ENCODE measurements at places on chromosomes 6 and 20.

- DNase-seq, result no peak
Measured at GRCh38 chr6:72212686-72213085, 326.3 kb downstream of the RIMS1 start.

DNA sequence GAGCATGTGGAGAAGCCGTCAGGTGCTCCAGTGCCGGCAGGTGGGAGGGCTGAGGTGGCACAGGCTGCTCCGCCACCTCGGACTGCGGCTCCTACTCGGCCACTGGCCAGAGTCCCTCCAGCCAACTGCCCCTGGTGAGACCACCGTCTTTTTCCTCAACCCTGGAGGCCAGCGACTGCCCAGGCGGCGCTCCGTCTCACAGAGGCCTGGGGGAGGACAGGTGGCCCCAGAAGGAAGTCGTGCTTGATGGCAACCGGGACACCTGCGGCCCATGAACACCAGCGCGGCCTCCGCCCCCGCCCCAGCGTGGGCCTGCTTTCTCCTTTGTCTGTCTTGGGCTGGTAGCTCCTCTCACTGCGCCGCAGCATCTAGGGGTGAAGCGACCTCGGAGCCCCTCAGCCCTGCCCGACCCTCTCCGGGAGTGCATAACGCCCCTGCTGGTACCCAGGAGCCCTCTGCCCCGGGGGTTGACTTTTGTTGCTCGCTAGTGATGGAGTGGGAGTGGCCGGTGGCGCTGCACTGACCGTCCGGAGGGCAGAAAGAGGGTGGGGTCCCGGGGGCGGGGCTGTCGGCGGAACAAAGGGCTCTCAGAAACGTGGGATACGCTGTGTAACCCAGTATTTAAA is 706 bp upstream of the TUBB2B start:
- no peak for DNase-seq

GRCh38 chr20:675453-676314 is at the start of gene SCRT2:
Gene SCRT2, minus strand, starts transcription at chr20:675802. Its CDS starts 201 bp downstream, at chr20:675601.
- peak; percentile 80 for DNase-seq

DNA sequence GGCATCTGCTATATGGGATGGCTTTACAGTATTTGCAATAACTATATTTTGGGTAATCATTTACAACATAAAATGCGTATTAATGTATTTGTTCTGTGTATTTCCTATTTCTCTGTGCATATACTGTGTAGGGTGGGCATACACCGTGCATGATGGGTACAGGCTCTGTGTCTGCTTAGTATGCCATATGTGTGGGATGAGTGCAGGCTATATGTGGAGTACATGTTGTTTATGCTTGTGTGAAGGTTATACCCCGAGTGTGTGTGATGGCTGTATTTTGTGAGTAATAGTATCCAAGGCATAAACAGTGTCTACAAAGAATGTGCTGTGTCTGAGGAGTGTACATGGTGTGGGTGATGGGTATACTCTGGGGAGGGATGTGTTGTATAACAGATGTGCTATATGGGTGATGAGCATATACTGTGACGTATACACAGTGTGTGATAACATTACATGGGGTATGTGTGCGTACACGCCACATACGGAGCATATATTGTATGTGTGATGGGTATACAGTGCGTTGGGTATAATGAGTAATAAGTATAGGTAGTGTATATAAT is 52.7 kb downstream of the CPXM1 start:
- DNase-seq, result no peak

GRCh38 chr20:16028923-16029322 is 544.3 kb downstream of the KIF16B start:
- DNase-seq, result no peak

GRCh38 chr6:43749461-43749860 is 20.6 kb upstream of the VEGFA start:
- DNase-seq, result no peak

DNA sequence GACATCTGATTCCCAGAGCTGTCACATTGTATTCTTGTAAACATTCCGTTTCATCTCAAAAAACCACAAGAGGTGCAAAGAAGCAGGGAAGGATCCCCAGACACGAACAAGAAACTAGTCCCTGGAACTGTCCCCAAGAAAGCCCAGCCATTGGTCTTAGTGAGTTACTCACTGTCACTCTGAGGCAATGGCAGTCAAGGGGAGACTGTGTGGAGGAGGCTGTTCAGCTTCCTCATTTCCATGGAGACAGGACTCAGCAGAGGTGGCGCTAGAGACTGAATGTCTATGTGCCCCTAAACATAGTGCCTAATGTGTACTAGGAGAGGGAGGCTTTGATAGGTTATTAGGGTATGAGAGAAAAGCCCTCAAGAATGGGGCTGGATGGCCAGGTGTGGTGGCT is 11.1 kb downstream of the ULBP1 start:
- no peak for DNase-seq

- no peak for DNase-seq
Measured at GRCh38 chr20:11467436-11467835, 450.3 kb upstream of the BTBD3 start.

- no peak for DNase-seq
Measured at GRCh38 chr6:14459315-14459714, 341.7 kb downstream of the CD83 start.

DNA sequence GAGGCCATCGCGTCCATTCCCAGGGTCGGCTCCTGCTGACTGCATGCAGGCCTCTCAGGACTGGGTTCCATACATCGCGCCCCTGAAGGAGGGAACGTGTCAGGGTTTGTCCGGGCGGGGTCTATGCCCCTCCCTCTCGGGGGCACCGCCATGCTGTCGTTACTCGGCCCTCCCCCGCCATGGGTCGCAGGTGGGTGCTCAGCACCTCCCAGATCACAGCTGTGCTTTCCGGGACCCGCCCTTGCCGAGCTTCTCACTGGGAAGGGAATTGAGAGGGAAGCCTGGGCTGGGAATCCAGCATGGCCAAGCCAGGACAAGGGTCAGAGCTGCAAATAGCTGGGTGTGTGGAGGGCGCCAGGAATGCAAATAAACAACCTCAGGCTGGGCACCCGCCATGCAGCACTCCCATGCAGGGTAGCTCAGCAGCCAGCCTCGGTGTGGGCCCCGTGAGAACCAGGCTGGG is at the start of gene FRMD1:
Gene FRMD1 (minus strand): TSS at position 270 of the 463 bp plus-strand sequence. CDS start 118 bp downstream, at position 152.
- no peak for DNase-seq

GRCh38 chr20:3889489-3890397 is 556 bp downstream of the PANK2 start:
- DNase-seq, result peak; percentile 11

- DNase-seq, result no peak
Measured at GRCh38 chr6:44123544-44123943, 3.7 kb downstream of the MRPL14 start.

GRCh38 chr6:28643017-28643740 is 117.5 kb downstream of the GPX5 start:
- peak; percentile 83 for DNase-seq

DNA sequence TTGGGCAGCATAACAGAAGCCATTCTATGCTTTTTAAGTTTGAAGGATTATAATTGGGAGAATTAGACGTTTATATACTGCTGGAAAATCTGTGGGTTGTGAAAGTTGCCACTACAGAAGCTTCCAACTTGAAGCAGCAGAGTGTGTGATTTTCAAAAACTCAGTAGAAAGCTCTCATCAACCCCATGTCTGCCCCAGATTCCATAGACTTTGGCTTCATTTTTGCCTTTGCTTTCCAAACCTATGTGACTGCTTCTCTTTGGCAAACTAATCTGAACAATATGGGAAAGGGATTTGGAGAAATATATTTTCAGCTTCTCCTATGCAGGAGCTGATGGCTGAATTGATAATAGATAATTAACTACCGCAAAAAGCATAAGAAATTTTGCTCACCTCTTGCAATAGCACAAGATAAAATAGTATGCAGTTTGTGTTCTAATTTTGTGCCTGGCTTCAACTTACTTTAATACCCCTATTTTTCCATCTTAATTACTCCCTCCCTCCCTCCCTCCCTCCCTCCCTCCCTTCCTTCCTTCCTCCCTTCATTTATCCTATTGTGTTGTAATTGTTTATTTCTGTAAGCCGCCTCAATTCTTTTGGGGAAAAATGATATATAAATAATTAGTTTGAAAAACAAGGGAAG is 214.1 kb upstream of the HS3ST5 start:
- DNase-seq, result no peak

DNA sequence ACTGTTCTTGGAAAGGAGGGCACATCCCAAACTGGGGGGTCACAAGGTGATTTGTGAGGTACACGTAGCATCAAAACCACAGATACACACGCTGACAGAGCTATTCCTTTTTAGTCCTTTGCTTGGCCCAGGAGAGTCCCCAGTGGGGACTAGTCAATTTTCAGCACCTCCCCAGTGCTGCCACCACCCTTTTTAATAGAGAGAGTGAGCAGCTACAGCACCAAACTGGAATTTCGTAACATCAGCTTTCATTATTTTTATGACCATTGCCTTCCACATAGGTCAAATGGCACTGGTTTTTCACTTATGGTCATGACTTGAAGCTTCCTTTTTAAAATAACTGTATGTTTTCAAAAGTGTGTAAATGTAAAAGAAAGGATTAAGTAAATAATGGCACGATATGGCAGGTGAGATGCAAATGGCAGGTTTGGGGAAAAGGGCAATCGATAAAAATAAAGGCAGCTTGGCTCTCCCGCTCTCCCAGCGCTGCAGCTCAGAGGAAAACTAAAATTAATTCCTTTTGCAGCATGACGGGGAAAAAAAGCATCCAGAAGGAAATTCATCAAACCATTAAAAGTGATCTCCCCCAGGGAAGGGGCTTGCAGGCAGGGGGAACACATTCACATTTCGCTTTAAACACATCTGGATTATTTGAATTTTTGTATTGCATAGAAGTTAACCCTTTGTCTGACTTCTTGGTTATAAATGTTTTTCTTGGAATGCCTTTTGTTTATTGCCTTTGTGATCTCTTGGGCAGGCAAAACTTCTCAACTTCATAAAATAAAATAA is 95.2 kb downstream of the ANKRD60 start:
- no peak for DNase-seq

GRCh38 chr20:62770111-62770910 is 26.0 kb upstream of the MRGBP start:
- no peak for DNase-seq

GRCh38 chr20:39632757-39633156 is 670.6 kb downstream of the DHX35 start:
- no peak for DNase-seq

DNA sequence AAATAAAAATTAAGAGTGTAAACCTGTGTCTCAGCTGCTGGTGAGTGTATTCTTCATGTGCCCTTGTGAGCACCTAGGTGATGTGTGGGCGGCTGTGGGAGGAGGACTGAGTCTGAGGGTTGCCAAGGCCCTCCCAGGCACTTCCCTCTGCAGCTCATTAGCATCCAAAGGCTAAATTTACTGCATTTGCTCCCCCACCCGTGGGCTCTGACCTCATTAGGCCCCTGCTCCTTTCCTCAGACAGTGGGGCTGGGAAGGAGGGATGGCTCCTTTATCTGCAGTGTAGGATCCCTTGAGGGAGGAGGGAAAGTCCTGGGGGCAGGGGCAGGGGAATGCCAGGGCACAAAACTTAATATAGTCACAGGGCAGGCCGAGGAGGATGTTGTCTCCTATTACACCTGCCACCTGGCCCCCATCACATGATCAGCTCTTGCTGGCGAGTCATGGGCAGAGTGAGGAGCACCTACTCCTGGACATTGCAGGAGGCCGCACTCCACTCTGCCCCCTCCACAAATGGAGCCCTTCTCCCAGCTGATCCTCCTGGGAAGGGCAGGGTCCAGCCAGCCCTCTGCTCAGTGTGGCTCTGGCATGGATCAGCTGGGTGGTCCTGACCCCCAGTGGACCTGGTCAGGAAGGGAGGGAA is 133.2 kb downstream of the MRPL14 start:
- no peak for DNase-seq

DNA sequence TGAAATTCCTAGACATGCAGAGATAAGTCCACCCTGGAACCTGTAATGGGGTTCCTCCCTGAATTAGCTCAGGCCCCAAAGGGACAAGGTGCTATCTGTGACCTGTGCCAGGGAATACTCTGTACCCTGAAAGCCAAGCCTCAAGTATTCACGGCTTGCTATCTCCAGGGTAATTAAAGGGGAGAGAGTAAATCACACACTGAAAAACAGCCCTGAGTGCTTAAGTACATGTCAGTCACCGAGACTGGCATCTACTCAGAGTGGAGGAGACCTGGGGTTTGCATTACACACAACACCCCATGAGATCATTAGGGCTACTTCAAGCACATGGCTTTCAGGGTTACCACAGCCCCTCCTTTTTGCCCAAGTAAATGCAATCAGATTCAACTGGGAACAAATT is 188.1 kb downstream of the CD83 start:
- DNase-seq, result no peak

DNA sequence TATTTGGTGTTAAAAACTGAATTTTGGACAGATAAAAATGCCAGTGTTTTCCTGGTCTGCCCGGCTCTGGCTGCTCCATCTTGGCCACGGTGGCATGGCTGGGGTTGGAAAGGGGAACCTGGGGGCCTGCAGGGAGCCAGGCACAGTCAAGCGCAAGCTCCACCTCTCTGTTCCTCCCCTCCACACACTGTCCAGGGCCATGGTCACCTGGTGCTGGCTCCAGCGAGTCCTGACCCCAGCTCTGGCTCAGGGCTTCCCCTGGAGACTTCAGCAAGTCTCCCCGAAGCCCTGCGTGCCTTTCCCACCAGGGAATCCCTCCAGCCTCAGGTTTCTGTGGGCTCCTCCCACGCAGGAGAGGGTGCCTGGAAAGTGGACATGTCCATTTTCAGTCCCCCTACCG is 298.5 kb downstream of the QKI start:
- no peak for DNase-seq

DNA sequence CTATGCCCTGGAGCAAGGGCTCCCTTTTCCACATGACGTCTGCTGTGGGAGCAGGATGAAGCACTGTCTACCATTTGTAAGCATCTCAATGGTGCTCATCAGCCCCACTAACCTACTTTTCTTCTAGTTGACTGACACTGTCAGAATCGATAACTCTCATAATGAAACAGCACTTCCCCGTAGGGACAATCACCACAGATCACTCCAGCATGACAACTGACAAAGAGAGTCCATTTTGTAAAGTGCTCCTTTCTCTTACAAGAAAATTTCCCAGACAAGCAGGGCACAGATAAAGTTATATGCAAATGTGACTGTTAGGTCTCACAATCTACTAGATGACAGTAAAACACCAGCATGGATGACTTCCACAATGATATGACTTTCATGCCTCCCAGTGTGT is 46.4 kb downstream of the HEBP2 start:
- DNase-seq, result no peak

- DNase-seq, result no peak
Measured at GRCh38 chr6:126701676-126702560, 362.0 kb downstream of the CENPW start.

GRCh38 chr20:22452442-22453011 is 131.8 kb downstream of the FOXA2 start:
- no peak for DNase-seq

DNA sequence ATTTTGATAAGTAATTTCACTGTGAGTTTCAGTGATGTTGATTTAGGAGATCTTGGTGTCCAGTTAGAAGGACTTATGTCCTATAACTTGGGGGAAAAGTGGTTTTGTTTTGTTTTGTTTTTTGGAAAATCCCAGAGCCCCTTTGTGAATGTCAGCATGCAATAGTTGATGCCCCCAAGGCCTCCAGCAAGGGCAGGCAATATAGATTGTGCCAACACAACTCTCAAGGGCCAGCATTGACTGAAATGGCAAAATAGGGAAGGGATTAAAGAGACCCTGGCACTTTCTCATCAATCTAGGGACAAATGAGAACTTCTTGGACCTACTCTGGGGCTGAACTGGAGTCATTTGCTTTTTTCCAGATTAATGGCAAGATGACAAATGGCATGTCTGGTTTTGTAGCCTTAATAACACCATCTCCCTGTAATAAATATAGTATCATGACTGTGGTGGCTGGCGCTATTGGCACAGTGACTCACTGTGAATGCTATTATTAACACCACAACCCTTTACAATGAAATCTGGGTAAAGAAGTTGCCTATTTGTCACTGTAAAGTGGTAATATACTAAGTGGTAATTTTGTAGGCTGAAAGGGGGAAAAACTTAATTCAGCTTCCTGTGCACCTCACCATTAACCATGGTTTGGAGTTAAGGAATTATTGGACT is 51.8 kb downstream of the ABRACL start:
- peak; percentile 24 for DNase-seq

All from fibroblast of skin of scalp (primary cell).